Mammary epithelial cell (primary cell): ENCODE measurements at places on chromosomes 5 and 9. TPM values are rescaled to one million over a fixed set of nuclear protein-coding genes. Genes with fewer than 3 reads are reported as not detected.

- DNase-seq: no peak
Measured at GRCh38 chr9:114539701-114540380, 34.6 kb upstream of the WHRN start.

- no peak for DNase-seq
Measured at GRCh38 chr5:39390945-39391344, 26.6 kb upstream of the C9 start.

DNA sequence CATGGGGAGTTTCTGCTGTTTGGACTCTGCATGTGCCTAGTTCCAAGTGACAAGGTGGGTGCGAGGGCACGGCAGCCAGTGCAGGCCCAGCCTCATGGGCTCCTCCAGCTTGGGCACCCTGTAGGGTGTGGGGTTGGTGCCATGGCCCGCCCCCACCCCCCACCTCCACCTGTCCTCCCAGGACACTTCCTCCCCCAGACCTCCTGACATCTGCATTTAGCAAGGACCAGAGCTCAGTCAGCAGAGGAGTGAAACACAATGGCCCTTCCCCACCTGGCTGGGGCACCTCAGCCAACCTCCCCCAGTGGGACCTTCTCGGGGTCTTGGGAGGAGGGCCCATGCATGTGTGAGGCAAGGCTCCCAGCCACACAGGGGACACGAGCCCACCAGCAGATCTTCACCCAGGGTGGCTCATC is 1.9 kb upstream of the NKD2 start:
- no peak for DNase-seq

POC5 gene
- 10.9 TPM for polyA plus RNA-seq

GLRA1 gene
- polyA plus RNA-seq: not detected
